Urothelium cell line (cell line): ENCODE measurements at places on chromosomes 2 and 18.
A peak's percentile ranks its signal among the peaks of the same experiment; 100 is the strongest.

DNA sequence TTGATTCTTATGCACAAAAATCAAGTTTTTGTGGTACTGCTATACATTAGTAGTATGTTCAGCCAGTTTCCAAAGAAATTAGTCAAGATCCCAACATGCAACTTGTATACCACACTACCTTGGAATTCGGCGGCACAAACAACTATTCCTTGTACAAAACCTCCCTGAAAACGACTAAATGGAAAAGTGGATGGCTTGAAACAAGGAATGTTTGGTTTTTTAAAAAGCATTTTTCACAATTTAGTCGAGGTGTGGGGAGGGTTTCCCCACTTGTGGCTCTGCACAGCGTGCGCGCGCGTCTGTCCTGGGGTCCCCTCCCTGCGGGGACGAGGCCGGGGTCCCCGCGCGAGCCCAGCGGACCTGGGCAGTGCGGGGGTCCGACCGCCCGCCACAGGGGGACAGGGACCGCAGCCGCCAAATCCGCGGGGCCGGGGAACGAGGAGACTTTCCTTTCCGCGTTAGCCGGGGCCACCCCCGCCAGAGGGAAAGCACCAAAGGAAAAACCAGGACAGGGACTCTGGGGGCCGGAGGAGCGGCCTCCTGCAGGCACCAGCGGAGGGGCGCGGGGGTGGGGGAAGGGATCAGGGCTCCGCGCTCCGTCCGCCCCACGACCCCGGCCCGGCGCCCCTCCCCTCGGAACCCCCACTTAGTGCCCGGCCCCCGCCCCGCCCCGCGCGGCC lies 534 bp upstream of the SOCS6 start:
- DNase-seq: peak; percentile 45

DNA sequence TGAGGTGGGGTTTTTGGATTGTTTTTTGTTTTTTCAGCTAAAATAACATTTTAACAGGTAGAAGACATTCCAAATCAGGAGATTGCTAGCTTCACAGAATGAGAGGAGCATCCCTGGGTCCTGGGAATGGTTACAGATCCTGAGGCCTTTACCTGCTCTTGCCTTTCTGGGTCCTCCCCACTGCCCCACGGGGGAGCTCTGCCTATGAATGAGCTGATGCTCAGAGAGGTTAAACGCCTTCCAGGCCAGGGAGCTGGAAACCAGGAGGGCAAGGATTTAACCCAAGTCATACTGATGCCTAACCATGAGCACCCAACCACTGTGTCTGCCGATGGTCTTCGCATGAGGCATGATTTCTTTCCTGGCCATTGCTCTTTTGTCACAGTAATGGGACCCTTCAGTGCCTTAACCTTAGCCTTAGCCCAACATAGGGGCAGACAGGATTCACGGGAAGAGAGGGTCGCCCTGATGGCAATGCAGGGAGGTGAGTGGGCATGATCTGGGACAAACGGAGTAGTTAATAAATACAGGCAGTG lies 16.1 kb downstream of the MOCOS start:
- no peak for DNase-seq

DNA sequence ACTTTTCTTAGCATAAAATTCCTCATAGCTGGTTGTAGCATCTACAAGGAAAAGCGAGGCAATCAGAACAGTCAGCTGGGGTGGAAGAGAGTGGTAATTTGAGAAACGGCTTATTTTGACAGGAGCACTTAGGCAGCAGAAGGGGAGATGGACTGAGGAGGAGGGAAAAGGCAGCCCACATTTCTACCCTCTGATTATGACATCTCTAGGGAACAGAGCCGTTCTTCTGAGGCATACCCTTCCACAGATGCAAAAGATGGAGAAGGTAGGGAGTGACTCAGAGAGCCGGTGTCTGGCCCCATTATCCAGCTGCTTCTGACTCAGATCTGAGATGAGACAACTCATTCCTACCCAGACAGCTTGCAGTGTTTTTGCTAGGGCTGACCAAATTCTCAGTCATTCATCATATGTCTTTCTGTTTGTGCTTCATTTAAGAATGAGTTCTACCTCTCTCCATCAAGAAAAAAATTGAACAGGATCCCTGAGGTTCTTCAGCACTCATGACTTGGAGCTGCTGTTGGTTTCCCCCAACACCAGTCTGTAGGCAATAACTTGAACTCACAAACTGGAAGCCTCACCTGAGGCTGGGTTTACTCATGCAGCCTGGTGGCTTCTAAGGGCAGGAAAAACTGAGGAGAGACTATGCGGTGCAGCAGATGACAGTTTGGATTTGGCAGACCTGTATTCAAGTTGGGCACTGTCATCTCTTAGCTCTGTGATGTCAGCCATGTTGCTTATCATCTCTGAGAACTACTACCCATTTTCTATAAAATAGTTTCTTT lies 15.9 kb upstream of the SEC11C start:
- DNase-seq: peak; percentile 75

- no peak for DNase-seq
These were observed 222.7 kb downstream of the PHLPP1 start for GRCh38 chr18:62938006-62938405.

- DNase-seq: peak; percentile 68
These were observed 166.5 kb downstream of the SEPTIN10 start for GRCh38 chr2:109447251-109447661.

DNA sequence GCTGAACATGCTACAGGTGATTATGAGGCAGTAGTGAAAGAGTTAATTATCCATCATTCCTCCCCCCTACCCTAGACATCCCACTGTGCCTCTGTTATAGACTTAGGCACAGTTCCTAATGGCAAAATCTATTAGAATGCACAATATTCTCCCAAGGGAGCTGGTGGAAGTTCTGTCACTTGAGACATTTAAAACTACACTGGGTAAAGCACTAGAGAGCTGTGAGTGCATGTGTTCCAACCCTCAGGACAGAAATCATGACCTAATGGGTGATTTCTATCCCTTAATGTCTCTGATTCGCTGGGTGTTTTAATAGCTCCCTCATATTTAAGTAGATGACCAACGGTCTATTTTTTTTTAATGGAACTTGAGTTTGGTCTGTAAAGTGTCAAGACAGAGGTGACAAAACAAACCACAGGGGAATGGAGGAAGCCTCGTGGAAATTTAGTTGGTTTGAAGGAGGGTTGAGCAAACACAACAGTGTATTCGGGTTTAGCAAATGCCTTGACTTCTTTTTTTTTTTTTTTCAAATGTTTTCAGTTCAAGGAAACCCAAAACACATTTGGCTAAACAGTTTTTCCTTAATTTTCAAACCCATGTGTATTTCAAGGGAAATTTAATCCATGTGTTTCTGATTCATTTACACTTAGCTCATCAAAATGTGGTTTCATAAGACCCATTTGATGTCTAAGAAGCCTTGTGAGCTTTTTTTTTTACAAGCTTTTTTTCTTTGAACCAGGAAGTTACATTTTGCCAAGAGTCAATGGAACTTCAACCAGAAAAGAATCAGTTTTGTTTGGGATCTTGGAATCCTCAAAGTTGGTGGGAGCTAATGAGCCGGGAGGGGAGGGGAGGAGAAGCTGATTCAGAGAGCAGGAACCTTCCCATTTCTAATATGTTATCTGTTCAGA lies 665.1 kb upstream of the ZEB2 start:
- DNase-seq: no peak

- DNase-seq: no peak
These were observed 142.6 kb upstream of the SERPINE2 start for GRCh38 chr2:224181534-224182155.

DNA sequence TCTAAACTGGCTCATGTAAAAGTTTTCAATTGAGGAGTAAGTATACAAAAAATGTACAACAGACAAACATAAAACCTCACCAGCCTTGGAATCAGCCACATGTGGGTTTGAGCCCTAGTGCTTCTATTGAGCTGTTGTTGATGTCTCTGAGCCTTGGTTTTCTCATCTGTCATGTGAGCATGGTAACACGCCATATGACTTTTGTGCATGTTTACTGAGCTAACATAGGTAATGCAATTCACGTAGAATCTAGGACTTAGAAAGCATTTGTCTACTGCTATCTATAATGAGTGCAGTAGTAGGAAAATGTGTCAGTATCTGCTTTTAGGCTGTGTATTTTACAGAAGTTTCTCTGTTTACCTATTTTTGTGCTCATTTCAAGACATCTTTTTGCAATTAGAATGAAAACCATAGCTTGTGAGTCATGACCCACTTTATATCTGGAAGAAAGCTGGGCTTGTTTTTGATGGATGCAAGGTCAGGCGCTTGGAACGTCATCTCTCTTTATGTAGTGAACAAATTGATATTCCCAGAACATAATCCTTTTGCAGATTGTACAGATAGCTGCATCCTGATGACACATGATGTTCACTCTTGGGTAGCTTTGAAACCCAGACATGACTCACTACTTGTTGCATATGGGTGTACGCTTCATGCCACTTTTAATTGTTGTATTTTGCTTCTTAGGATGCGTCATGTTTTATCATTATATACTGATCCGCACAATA lies 94.3 kb downstream of the RNF144A start:
- DNase-seq: peak; percentile 36

GRCh38 chr2:60972889-60973656 lies 44.4 kb upstream of the PEX13 start:
- DNase-seq: no peak

- DNase-seq: no peak
These were observed 125.4 kb downstream of the CSRNP3 start for GRCh38 chr2:165594935-165595255.

DNA sequence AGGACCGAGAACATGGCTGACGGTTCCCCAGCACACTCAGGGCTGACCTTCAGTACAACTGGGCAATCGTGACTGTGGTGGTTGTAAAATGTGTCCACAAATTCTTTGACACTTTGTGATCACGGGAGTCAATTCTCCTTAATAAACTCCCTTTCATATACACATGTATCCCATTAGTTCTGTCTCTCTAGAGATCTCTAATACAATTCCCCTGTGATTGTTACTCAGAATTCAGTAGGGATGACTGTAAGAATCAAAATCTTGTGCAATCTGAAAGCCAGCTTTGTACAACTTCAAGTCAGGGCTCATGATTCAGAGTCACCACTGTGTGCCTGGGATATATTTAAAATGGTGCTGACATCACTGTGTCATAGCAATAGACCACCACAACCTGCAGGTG lies 89.5 kb upstream of the LMAN1 start:
- no peak for DNase-seq

DNA sequence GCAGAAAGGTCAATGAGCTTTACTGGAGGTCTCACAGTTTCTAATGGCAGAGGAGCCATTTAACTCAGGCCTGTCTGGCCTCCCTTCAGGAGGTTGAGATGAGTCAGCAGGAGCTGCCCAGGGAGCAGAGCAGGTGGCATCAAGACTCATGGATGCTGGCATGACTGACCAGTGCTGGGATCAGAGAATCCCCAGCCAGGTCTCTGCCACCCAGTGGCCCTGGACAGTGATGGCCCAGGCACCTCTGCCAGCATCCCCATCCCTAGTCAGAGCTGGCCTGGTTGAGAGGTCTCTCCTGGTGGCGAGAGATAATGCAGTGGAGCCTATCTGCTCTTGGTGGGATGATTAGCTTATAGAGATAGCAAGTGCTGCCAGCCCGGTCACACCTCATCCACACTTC lies 43.1 kb downstream of the GYPC start:
- no peak for DNase-seq

DNA sequence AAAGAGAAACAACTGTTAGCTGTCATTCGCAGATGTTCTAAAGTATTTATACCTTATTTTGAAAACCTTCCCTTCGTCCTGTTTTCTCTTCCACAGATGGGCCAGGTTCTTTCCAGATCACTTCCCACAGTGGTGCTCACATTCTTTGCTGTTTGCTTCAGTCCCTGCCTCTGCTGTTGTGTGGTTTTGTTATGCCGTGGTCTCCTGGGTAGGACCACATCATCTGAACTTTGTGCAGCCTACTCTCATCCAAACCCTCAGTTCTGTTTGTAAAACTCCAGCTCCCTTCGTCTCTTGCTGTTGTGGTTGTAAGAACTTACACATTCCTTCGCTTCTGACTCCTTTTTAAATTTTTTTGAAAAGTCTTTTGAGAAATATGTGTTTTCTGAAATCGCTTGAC lies 38.1 kb downstream of the ZNF236 start:
- DNase-seq: no peak

- DNase-seq: no peak
These were observed 106.7 kb downstream of the DTNB start for GRCh38 chr2:25566694-25567093.

DNA sequence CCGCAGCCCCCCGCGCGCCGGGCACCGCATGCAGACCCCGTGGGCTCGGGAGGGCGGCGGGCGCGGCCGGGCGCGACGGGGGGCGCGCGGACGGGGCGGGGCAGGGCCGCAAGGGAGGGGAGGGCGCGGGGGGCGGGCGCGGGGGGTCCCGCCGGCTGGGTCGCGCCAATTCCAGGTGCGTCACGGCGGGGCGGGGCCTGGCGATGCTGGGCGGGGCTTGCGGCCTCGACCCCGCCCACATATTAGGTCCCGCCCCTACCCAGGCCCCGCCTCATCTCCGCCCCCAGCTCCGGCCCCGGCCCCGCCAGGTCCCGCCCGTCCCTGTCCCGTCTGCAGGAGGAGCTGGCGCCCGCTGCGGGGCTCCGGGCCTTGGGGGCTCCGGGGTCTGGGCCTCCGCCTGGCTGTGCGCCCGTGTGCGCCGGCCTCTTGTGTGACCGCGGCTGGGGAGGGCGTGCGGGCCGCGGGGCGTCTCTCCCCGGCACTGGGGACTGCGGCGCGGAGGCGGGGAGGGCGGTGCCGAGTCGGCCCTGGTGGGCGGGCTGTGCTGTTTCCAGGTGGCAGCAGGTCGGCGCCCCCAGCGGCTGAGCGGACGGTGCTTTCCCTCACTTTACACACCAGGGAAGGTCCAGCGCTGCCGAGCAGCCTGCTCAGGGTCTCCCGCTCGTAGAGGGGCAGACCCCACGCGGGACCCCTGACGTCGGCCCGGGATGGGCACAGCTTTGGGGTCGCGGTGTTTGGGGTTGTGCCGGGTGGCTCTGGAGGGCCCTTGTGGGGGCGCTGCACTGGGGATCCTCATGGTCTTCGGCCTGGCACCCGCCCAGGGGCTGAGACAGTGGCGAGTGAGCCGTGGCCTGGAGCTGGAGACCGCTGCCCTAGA lies 554 bp downstream of the ING5 start:
- DNase-seq: peak; percentile 93

GRCh38 chr2:209772290-209772685 lies 656 bp downstream of the UNC80 start:
- no peak for DNase-seq

GRCh38 chr18:27948986-27949385 lies 227.9 kb downstream of the CDH2 start:
- no peak for DNase-seq

DNA sequence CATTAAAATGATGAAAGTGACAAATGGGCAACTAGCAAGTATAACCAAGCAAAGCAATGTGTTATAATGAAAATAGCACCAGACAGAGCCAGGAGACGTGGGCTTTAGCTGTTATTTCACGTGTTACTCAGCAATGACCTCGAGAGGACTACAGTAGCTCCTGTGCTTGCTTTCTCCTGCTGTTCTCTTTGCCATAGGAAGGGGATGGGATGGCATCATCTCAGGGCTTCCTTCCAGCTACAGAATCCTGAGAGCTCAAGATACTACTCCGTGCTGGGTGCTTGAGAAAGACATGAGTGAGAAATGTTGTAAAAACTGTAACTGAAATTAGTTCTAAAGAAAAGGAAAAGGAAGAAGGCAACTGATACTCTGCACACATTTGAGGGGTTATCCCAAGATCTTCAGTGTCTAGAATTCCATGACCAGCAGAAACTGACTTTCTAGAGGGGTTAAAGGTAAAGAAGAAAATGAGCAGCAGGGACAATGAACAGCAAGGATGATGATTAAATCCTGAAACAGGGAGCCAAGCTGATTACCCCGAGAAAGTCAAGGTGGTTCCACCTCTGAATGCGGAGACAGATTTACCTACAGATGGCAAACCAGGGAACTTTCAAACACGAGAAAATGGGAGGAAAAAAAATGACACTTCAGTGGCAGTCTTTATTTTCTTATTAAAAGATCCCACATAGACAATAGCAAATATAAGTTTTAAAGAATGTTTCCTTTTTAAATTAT lies 33.4 kb downstream of the GAREM1 start:
- no peak for DNase-seq

- DNase-seq: no peak
These were observed 440.3 kb downstream of the LRATD1 start for GRCh38 chr2:15072836-15073235.
